ENCODE measurements at places on chromosomes 1 and 21. TPM values are rescaled to one million over a fixed set of nuclear protein-coding genes. Genes with fewer than 3 reads are reported as not detected.
A peak's percentile ranks its signal among the peaks of the same experiment; 100 is the strongest.

GRCh38 chr1:43432171-43432860 is 21.4 kb downstream of the HYI start:
- no peaks in the 10 kb centered on the region for H3K4me1 ChIP-seq
- peaks cover 7% of the 10 kb centered on the region for H3K27me3 ChIP-seq
- H3K36me3 ChIP-seq: peaks cover 61% of the 10 kb centered on the region
- no peak for DNase-seq
- H3K27ac ChIP-seq: no peak overlapping the region

DNA sequence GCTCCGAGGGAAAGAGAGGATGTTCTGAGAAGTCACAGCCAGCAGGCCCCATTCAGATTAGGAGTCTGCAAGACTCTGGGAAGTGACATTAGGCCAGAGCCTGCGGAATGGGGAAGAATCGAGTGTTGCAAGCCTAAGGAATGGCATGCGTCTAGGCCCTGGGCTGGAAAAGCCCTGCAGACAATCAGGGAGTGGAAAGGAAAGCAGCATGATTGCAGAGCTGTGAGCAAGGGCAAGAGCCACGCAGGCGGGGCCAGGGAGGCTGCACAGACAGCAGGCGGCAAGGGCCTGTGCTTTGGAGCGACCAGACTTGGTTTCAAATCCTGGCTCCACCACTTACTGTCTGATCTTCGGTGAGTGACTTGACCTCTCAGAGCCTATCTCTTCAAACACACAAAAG is 118.2 kb downstream of the RRAGC start:
- H3K4me1 ChIP-seq: peaks cover 8% of the 10 kb centered on the region
- peaks cover 5% of the 10 kb centered on the region for H3K36me3 ChIP-seq
- no peak overlapping the region for H3K4me3 ChIP-seq

C1QC gene
- total RNA-seq: not detected

DNA sequence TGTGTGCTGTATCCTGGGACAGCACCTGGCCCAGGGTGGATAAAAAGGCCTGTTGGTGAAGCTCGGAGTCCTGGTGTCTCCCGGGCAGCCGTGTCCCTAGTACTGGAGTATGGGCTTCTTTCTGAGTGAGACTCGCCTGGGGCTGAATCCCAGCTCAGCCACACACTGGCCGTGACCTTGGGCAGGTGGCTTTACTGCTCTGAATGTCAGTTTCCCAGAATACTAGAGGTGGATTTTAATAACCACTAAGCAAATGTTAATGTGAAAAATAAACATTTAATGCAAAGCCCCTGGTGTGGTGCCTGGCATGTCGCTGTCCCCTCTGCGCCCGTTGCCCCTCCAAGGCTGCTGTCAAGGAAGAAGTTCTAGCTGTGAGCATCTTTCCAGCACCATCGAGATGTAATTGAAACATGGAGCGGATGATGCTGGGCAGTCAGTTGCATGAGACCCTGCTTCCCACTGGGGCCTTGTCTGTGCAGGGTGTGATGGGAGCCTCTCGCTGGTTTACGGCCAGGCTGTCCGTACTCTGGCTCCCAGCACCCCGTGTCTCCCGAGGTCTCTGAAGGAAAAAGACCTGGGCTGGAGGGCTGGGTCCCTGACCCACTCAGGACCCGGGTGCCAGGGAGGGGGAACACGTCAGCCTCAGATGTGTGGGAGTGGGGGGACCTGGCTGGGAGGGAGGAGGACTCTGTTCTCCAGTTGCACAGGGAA is 527.8 kb downstream of the MATN1 start:
- peaks cover 2% of the 10 kb centered on the region for H3K27me3 ChIP-seq
- no peak overlapping the region for H3K27ac ChIP-seq
- no peaks in the 10 kb centered on the region for H3K36me3 ChIP-seq
- no peaks in the 10 kb centered on the region for H3K4me1 ChIP-seq

GRCh38 chr1:152461544-152461943 is 47.5 kb upstream of the CRNN start:
- H3K27me3 ChIP-seq: no peaks in the 10 kb centered on the region
- H3K27ac ChIP-seq: no peak overlapping the region
- peak; percentile 68 for DNase-seq
- H3K4me1 ChIP-seq: no peaks in the 10 kb centered on the region
- no peak overlapping the region for H3K4me3 ChIP-seq

Measured in endothelial cell (in vitro differentiated cells).